ENCODE measurements at places on chromosomes 4 and X.

DNA sequence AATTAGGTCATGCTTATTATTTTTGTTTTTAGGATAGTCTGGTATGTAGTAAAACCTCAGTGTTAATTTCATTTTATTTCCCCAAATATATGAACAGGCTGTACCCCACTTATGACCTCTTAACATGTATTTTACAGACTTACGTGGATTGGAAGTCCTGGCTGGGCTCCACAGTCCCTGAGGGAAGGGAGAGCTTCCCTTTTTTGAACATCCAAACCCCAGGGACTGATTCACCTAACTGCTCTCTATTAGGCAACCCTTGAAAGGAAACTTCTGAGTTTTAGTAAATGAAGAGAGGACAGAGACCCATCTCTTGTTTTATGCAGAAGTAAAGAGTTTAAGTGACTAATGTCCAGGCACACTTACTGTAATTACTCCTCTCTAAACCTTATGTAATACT lies 233.1 kb upstream of the SPRY1 start:
- H3K36me3 ChIP-seq = no peaks in the 10 kb centered on the region
- peak overlapping the region; percentile 18 for H3K27ac ChIP-seq
- no peaks in the 10 kb centered on the region for H3K27me3 ChIP-seq
- H3K4me1 ChIP-seq = peaks cover 24% of the 10 kb centered on the region
- no peak overlapping the region for H3K4me3 ChIP-seq
- no peak for DNase-seq

DNA sequence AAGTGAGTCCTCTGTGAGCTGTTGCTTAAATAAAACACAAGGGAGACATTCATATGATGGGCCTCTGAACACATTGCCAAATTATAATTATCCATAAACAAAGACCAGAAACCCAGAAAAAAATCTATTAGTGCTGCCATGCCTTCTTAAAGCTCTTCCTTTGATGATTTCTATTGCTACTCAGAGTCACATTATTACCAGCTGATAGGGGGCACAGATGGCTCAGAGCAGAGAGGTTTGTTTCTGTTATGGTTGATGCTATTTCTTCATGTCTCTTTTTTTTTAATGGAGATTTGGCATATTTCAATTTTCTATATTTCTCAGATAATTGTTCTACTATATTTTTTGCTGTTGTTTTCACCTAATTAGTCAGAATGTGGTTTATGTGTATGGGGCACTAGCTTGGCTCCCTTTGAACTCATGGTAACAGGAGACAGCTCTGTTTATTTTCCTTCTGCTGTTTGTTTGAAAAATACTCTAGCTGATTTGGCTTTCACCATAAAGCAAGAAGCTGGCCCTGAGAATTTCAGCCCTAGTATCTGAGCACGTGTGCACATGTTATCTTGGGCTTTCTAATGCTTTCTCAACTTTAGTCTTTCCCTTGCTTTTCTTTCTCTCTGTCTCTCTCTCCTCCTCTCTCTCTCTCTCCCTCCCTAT lies 568.8 kb downstream of the PPARGC1A start:
- no peaks in the 10 kb centered on the region for H3K27me3 ChIP-seq
- no peak overlapping the region for H3K4me3 ChIP-seq
- H3K27ac ChIP-seq = no peak overlapping the region
- H3K36me3 ChIP-seq = no peaks in the 10 kb centered on the region
- DNase-seq = no peak

DNA sequence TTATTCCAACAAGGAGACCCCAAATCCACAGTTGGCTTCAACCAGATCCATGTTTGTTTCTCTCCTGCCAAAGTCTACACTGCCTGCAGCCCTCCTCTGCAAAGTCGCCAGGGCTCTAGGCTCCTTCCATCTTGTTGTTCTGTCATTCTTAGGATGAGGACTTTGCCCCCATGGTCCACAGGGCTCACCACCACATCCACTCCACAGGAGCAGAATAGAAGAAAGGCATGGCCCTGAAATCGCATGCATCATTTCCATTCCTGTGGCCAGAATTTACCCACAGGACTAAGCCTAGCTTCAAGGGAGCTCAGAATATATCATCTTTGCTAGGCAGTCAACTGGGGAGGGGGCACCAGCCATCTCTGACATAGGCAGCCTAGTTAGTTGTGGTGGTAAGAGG lies 254.7 kb downstream of the FBXW7 start:
- H3K27me3 ChIP-seq = no peaks in the 10 kb centered on the region
- no peak overlapping the region for H3K27ac ChIP-seq
- no peak overlapping the region for H3K4me3 ChIP-seq

DNA sequence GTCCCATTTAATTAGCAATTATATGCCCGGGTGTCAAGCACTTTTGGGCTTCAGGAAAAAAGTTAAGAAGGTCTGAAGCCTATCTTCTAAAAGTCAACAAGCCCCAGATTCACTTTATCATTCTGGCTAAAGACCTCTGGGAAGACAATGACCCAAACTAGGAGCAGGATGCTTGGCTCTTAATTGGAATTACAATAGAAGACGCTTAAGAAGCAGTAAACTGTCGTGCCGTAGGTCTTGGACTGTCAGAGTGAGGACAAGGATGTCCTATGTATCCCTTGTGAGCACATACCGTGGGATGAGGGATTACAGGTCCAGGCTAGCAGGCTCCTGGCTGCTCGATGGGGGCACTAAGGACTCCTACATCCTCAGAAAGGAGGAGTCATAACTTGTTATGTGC lies 3.2 kb upstream of the ARHGAP36 start:
- H3K36me3 ChIP-seq = no peaks in the 10 kb centered on the region
- peak; percentile 52 for DNase-seq
- peaks cover 53% of the 10 kb centered on the region for H3K27me3 ChIP-seq
- H3K4me1 ChIP-seq = peaks cover 5% of the 10 kb centered on the region
- H3K27ac ChIP-seq = no peak overlapping the region
- no peak overlapping the region for H3K4me3 ChIP-seq

DNA sequence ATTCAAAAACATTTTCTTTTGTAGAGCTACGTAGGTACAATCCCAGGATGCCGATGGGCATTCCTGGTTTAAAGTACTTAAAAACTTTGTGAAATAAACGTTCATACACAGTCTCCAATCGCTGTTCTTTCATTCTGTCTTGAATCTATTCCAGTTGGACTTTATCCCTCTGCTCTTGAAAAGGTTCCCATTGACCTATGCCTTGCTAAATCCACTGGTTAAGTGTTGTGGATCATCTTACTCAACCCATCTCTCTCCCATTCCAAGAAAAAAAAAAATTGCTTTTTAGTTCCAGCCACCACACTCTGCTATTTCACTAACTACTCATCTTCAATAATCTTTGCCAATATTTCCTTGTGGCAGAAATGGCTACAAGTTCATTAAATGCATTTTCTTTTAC lies 542.3 kb upstream of the GRIA3 start:
- no peaks in the 10 kb centered on the region for H3K27me3 ChIP-seq
- no peak for DNase-seq
- no peak overlapping the region for H3K27ac ChIP-seq
- H3K4me3 ChIP-seq = no peak overlapping the region
- no peaks in the 10 kb centered on the region for H3K4me1 ChIP-seq
- H3K36me3 ChIP-seq = no peaks in the 10 kb centered on the region

DNA sequence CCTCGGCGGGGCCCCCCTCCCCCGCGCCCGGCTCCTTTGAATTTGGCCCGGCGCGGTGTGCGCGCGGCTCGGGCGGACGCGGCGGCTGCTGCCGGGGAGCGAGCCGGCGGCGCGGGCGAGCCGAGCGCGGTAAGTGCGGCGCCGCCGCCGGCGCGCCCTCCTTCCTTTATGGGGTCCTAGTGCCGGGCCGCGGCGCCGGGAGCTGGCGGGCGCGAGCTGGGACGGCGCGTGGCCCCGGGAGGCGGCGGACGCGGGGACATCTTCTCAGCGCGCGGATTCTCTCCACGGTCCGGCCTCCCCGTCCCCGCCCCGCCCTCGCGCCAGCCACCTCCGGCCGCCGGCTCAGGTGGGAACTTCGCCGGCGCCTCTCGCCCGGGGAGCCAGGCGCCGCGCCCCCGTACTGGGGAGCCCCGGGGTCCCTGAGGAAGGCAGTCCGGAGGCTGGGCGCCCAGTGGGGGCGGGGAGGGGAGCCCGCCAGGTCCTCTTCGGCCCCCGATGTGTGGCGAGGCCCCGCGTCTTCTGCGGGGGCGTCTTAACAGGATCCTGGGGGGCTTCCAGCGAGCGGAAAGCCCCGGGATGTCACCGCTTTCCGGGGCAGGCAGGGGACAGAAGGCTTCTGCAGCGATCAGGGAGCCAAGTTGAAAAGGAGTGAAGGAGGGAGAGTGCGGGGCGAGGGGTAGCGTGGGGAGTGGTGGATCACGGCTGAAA lies 98.4 kb upstream of the TENM3 start:
- peak; percentile 77 for DNase-seq
- peaks cover 27% of the 10 kb centered on the region for H3K27me3 ChIP-seq
- peak overlapping the region; percentile 88 for H3K4me3 ChIP-seq
- H3K36me3 ChIP-seq = no peaks in the 10 kb centered on the region
- no peak overlapping the region for H3K27ac ChIP-seq

DNA sequence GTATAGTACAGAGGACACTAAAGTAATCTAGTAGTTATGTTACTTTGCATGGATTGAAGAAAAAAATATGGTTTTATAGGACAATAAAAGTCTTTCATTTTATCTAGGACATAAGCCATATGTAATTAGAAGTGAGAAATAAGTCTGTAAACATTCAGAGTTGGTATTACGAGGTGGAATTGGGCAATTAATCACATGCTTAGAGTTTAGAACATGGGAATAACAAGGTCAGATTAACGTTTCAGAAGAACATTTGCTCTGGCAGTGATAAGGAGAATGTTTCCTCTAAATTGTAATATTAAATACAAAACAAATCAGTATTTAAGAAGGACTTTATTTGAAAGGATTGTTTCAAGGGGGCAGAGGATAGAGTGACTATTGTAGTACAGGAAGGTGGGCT lies 15.6 kb upstream of the SULT1E1 start:
- H3K27ac ChIP-seq = no peak overlapping the region
- H3K4me1 ChIP-seq = no peaks in the 10 kb centered on the region
- DNase-seq = no peak
- no peaks in the 10 kb centered on the region for H3K27me3 ChIP-seq
- no peak overlapping the region for H3K4me3 ChIP-seq

DNA sequence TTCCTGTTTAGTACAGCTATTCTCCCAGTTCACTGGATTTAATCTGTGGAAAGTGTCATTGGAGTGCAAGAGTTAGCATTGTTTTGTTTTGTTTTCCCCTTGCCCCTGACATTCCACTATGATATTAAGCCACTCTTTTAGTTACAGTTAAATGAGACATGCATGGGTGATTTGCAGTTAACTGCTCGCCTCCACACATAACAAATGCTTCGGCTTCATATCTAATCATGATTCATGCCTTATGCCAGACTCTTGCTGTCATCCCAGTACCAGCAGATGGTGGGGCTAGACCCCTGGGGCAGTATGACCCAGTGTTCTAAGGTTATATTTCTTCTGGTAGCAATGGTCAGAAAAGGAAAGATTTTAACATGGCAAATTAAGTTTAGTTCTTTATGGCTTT lies 80.1 kb downstream of the RAP1GDS1 start:
- DNase-seq = no peak
- H3K4me3 ChIP-seq = no peak overlapping the region
- no peak overlapping the region for H3K27ac ChIP-seq
- peaks cover 10% of the 10 kb centered on the region for H3K4me1 ChIP-seq
- no peaks in the 10 kb centered on the region for H3K36me3 ChIP-seq
- no peaks in the 10 kb centered on the region for H3K27me3 ChIP-seq

GRCh38 chr4:54384563-54384962 lies 155.5 kb downstream of the PDGFRA start:
- peak; percentile 31 for DNase-seq
- H3K27me3 ChIP-seq = no peaks in the 10 kb centered on the region
- no peaks in the 10 kb centered on the region for H3K36me3 ChIP-seq
- no peaks in the 10 kb centered on the region for H3K4me1 ChIP-seq

- DNase-seq = no peak
- no peak overlapping the region for H3K4me3 ChIP-seq
- no peak overlapping the region for H3K27ac ChIP-seq
- H3K4me1 ChIP-seq = no peaks in the 10 kb centered on the region
Measured at GRCh38 chr4:107814758-107815157, 10.0 kb upstream of the SGMS2 start.

GRCh38 chr4:126778348-126778747 lies 854.4 kb upstream of the INTU start:
- no peaks in the 10 kb centered on the region for H3K4me1 ChIP-seq
- DNase-seq = no peak
- H3K27ac ChIP-seq = no peak overlapping the region
- H3K4me3 ChIP-seq = no peak overlapping the region

GRCh38 chr4:171340258-171340657 lies 472.9 kb upstream of the GALNTL6 start:
- H3K4me1 ChIP-seq = no peaks in the 10 kb centered on the region
- DNase-seq = no peak
- H3K36me3 ChIP-seq = no peaks in the 10 kb centered on the region

DNA sequence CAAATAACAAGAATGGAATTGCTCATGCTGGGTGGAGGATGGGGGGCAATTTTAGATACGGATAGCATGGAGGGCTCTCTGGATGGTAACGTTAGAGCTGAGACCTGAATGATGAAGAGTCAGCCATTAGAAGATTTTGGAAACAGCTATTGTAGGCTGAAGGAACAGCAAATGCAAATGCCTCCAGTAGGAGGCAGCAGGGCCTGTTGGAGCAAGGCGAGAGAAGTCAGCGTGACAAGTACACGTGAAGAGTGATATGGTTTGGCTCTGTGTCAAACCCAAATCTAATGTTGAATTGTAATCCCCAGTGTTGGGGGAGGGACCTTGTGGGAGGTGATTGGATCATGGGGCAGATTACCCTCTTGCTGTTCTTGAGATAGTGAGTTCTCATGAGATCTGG lies 59.3 kb upstream of the SOD3 start:
- no peak overlapping the region for H3K27ac ChIP-seq
- peak; percentile 69 for DNase-seq
- 0 out of 2 replicates have a peak, but pooled peaks cover 4% of the 10 kb centered on the region for H3K36me3 ChIP-seq
- H3K4me1 ChIP-seq = no peaks in the 10 kb centered on the region
- H3K27me3 ChIP-seq = no peaks in the 10 kb centered on the region
- H3K4me3 ChIP-seq = no peak overlapping the region

DNA sequence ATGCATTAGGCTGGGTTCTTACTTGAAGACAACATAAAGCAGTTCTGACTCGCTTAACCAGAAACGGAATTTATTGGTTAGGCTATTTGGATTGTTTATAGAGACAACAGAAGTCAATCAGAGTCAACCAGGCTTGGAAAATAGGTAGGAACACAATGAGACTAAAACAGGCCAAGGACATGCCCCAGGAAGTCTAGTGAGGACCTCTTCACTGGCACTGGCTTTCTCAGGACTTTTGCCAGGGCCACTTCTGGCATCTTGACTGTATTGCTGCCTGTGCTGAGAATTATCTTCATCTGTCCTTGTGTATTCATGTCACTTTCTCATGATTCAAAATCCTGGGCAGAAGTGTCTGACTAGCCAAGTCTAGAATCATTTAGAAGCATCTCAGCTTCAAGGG lies 19.6 kb downstream of the PGAM4 start:
- H3K4me3 ChIP-seq = no peak overlapping the region
- no peaks in the 10 kb centered on the region for H3K4me1 ChIP-seq
- no peak overlapping the region for H3K27ac ChIP-seq

DNA sequence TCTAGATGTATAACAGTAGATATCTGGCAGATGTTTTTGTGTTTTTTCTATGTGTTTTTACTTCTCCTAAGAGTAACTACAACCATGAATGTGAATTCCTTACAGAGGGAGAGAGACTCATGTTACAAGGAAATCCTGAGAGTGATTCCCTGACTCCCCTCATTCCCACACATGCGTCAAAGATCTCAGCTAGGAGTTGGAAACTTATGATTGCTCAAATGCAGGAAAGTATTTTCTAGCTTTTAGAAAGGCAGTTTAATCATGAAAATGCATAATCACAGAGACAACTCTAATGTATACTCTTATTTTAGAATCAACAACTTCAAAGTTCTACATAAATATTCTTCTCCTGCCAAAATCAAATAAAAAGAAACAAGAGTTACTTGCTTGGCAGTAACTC lies 121.8 kb downstream of the PDE5A start:
- no peak for DNase-seq
- H3K27me3 ChIP-seq = no peaks in the 10 kb centered on the region
- H3K4me3 ChIP-seq = no peak overlapping the region
- no peak overlapping the region for H3K27ac ChIP-seq
- H3K36me3 ChIP-seq = peaks cover 14% of the 10 kb centered on the region

Data from GM23338 (cell line).